ENCODE measurements at places on chromosomes 13 and 19.

- DNase-seq, result no peak
Observed at GRCh38 chr19:5707576-5708575, 12.1 kb downstream of the LONP1 start.

GRCh38 chr19:38699027-38699346, 45.3 kb downstream of the CAPN12 start:
- DNase-seq, result no peak

GRCh38 chr19:18073197-18073596, 13.5 kb downstream of the IL12RB1 start:
- no peak for DNase-seq

DNA sequence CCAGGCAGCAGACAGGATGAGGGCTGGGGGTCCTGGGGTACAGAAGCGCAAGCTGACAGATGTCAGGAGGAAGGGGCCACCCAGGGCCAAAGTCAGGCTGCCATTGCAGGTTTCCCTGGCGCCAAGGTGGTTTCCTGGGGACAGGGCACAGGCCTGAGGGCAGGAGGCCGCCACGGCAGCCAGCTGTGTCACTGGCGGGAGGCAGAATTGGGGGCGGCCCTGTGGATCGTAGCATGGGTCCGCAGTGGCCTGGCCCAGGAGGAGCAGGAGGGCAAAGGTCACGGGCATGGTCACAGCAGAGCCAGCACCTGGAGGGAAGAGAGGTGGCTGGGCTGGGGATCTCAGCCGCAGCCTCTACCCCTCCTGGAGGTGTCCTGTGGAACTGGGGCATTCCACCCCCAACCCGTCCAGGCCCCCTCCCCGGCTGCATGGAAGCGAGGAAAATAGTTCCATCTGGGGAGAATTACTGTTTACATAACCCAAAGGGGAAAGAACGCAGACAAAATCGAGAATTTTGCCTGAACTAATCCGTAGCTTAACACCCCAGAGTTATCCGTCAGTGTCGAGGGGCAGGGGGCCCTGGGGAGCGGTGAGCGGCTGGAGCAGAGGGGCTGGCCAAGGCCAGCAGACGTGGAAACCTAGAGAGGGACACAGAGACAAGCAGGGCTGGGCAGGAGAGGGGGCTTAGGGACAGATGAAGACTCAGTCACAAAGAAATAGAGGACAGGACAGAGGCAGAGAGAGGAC, 1.9 kb downstream of the NTN5 start:
- no peak for DNase-seq

GRCh38 chr19:7565332-7565731, 29.8 kb downstream of the PNPLA6 start:
- no peak for DNase-seq
